Amniotic epithelial cell (primary cell): ENCODE measurements at places on chromosomes 16 and 17.

GRCh38 chr16:280991-281659 is 734 bp downstream of the ARHGDIG start:
- no peak for DNase-seq

DNA sequence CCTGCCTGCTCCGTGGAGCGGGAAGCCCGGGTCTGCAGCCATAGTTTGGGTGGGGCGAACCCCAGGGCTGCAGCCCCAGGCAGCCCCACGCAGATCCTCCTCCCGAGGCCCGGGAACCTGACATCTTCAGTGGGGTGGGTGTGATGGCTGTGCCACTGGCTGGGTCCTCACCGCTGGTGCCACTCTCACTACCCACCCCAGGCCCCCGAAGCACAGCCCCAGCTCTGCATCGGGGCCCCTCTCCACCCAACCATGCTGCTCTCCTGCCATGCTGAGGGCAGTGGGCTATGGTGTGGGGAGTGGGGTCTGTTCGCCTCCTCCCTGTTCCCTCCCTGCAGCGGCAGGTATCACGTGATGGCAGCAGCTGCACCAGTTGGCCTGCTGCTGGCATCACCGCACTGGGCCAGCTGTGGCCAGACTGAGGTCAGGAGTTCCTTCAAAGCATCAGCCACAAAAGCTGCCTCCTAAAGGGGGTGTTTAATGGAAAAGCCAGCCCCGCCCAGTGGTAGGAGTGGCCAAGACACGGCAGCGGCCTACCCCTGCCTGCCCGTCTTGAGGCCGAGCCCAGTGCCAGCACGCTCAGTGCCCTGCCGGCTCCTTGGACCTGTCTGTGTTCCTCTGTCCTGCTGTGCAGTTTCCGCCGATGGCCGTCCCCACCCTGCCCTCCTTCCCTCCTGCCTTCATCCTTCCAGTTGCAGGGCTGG is 10.8 kb downstream of the KCTD5 start:
- DNase-seq, result peak; percentile 4

DNA sequence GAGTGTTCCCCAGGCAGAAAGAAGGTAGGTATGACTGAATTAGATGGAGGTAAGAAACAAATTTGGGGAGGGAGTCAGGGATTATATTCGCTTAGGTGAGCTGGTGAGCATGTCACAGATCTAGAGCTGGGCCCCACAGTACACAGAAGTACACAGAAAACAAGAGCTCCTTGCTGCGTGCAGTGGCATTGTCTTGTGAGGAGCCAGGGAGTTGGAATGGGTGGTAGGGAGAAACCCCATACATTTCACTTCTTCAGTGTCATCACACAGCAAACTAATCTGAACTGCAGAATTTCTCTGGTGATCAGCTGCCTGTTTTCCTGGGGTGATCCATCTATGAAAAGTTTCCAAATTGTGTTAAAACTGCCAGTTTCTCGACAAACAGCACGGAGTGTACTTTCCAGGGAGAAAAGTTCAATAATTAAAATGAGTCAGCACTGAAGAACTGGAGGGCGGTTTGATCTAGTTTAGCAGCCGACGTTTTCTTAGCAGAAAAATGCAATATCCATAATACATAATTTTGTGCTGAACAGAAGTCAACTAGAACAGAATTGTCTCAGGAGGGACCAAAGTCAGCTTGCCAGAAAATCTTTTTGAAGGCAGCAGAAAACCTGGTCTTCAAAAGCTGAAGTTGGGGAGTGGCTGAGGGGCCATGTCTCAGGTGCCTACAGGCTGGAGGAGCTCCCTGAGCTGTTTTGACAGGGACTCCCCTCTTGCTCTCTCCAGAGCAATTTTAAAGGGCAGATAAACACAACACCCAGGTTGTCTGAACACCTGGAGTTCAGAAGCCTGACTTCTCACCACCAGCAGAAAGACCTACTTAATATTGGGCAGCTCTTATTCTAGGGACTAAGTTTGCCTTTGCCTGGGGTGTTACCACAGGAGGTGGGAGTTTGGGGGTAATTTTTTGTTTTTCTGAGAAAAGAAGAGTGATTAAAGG is 448.6 kb downstream of the CA10 start:
- DNase-seq, result no peak

DNA sequence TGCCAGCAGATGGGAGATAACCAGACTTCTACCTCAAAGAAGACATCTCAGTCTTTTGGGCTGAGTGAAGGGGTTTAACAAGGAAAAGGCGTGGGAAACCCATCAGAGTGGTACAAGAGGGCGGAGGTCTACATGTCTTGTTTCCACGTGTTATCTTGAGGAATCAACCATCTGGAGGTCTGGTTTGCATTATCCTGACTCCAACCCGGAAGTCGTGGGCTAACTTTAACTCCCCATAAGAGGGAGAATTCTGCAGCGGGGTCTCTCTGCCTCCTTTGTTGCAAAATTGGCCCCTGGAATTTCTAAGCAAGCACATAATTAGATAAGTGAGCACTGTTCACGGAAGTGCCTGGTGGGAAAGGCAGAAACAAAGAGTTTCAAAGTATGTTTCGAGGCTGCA is 398.7 kb upstream of the C16orf82 start:
- no peak for DNase-seq

- DNase-seq, result peak; percentile 96
These were observed 8.1 kb downstream of the SLC5A11 start for GRCh38 chr16:24853830-24854229.
